ENCODE measurements at places on chromosomes 5 and 9. TPM values are rescaled to one million over a fixed set of nuclear protein-coding genes. Genes with fewer than 3 reads are reported as not detected.

Gene C9
- total RNA-seq: 0.19 TPM

DNA sequence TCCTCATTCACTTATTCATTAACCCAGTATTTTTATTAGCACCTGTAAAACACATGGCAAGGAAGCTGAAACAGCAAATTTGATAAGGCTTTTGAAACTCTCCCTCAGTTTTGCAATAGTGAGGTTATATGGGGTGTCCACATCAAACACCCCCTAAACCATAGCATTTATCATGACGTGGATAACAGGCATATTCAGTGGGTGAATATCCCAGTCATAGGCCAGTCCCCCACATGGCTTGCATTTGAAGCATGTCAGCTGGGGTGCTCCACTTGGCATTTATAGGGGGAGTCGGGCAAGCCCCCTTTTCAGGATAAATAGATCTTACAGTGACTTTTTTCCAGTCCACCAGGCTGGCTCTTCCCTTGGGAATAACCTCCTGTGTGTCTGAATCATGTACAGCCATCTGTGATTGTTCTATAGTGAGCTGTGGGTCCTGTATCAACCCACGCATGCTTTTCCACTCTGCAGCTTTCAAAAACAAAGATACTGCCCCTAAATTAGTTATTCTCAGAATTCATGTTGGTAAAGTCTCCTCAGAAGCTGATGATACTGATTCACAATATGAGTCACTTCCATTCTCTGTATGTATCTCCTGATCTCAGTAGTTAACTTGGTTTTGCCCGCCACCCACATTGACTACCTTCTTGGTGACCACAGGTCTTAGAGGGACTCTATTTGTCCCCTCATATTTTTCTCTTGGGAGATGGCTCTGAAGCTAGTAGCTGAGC, 84.4 kb upstream of the SPIN1 start:
- DNase-seq: no peak

DNA sequence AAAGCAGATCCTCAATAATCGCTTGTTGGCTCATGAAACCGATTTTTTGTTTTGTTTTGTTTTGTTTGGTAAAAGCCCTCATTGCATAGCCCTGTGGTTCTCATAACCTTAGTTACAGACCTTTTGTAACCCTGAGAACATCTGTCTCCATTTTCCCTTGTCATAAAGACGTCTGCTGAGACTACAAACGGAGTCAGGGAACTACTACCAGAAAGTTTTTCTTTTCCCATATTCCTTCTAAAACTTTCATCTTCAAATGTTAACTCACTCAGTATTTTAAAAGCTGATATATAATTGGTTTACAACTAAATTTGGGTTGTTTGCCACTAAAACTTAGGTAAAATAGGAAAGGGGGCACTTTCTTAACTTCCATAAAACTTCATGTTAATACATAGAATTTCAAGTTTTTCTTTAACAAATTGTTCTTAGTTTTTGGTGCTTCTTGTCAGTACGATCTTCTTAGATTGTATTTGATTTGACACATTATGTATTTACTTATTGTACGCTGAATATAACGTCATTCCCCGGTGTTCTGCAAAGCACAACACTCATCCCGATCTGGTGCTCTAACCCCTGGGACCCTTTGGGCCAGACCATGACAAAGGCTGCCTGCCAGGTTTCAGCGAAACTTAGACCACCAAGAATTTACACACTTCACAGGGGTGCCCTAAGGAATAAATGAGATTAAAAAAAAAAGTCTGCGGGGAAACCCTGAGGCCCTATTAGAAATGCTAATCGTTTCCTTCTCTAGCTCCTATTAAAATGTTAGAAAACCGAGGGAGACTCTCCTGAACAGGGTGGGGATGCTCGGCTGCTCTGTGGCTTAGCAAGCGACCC, 1.1 kb upstream of the ANP32B start:
- DNase-seq: no peak

DNA sequence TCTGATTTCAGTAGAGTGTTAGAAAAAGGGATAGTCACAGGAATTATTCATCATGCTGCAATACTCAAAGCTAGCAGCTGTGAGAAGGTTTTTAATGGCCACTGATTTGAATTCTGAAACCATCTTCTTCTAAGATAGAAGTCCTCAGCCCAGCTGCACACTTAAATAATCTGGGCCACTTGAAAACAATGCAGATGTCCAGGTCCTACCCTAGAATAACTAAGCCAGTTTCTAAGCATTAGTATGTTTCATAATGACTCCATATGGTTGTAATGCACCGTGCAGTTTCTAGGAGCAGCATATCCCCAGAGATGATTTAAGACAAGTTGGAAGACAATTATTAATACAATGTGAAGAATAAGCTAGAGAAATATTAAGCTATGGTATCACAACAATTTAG, 159.9 kb upstream of the FBXL17 start:
- DNase-seq: no peak

- DNase-seq: no peak
These were observed 602.1 kb downstream of the TAF11L14 start for GRCh38 chr5:18236386-18236785.

DNA sequence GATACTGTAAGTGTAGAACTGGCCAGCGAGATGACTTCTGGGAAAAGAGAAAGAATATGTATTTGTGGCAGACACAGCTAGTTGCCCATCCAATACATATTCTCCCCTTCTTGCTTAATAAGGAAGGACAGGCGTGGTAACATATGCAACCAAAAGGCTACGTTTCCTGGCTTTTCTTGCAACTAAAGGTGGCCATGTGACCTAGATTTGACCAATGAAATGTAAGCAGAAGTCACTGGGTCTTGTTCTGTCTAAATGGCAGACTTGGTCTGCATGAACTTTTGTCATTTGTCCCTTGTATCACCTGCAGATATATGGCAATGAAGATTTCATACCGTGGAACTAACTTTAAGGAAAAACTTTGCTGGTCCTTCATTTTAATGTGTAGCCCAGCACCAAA, 183.8 kb downstream of the CDH12 start:
- no peak for DNase-seq
